AG20443 (cell line): ENCODE measurements at places on chromosomes 3 and 15.

- no peak for DNase-seq
Observed at GRCh38 chr3:124498891-124499290, 231.4 kb upstream of the UMPS start.

- DNase-seq = no peak
Observed at GRCh38 chr3:104032283-104032682, 1334.4 kb upstream of the ALCAM start.

- DNase-seq = no peak
Observed at GRCh38 chr15:41004490-41004889, 51.2 kb downstream of the CHAC1 start.

GRCh38 chr3:129016356-129016719, 15.2 kb downstream of the EFCC1 start:
- no peak for DNase-seq

DNA sequence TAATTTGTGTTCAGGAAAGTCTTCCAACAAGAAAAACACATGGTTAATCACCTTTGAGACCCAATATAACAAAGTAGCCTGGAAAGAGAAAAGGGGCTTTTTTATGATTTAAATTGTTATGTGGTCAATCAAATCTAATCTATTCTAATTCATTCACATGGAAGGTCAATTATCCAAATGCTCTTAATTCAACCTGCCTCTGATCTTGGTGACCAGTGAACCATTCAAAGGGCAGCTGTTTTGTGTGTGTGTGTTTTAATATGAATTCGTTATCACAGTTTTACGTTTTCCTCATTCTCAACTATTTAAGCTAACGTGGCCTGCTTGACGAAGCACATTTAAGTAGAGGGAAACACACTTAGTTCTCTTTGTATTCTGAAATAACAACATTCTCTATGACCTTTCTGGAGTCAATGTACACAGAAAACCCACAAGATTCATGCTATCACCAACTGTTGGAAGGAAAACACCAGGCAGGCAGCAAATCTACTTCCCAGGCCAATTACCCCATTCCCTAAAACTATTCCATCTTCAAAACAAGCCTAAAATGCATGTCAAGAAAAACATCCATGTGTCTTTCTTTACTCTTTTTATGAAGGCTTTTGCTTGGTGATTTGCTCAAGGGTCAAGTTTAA, 195.4 kb downstream of the SUCLG2 start:
- DNase-seq = no peak

DNA sequence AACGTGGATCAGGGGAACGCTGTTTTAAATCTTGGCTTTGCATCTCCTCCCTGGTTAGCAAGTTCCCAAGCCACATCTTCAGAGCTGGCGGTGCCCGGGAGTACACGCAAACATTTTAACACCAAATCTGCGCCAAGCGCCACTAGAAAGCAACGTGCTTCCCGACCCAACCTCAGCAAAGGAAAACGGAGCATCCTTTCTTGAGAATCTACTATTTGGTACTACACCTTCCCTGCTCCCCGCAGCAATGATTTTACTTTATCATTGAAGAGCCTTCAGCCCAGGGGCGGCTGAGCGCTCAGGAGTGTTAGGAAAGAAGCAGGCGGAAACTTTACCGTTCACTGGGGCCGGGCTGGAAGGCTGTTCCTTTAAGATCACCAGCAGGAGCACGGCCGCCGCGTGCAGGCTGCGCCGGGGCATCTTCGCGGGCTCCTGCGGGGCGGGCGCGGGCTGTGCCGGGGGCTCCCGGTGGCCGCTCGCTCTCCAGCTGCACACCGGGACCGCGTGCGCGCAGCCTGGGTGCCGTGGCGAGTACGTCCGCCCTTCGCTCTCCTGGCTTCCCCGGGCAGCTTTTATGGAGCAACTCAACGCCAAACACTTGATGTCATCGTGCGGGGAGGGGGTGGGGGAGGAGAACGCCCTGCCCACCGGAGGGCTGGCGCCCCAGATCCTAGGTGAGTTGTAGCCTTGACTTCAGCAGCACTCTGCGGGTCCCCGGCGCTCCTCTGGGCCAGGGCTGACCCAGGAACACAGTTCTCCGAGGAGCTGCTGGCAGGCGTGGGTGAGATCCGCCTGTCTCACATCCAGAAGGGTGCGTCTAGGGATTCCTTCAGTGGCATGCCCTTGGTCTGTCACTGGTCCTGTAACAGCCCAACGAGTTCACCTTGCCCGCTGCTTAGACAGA, at the start of gene CA12:
CA12 (minus strand) TSS at position 546 of the 904 bp plus-strand sequence; CDS start at position 420, 126 bp downstream.
- peak; percentile 53 for DNase-seq

- DNase-seq = no peak
Observed at GRCh38 chr3:168881804-168882203, 781.7 kb downstream of the MECOM start.

DNA sequence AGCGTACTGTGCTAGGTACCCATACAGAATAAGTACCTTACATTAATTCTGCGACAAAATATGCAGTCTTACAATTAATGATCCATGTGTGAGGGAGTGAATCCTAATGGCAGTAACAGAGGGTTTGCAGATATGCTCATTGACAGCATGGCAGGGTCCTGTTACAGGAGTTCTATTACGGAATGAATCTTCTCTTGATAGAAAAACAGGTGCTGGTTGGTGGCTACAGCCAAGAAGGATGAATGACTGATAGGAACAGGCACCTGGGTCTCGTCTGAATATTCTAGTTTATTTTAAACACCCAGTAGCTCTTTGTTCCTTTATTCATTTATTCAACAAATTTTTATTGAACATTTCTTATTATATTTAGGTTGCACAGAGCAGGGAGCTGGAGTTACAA, 22.8 kb downstream of the PGBD4 start:
- DNase-seq = no peak

DNA sequence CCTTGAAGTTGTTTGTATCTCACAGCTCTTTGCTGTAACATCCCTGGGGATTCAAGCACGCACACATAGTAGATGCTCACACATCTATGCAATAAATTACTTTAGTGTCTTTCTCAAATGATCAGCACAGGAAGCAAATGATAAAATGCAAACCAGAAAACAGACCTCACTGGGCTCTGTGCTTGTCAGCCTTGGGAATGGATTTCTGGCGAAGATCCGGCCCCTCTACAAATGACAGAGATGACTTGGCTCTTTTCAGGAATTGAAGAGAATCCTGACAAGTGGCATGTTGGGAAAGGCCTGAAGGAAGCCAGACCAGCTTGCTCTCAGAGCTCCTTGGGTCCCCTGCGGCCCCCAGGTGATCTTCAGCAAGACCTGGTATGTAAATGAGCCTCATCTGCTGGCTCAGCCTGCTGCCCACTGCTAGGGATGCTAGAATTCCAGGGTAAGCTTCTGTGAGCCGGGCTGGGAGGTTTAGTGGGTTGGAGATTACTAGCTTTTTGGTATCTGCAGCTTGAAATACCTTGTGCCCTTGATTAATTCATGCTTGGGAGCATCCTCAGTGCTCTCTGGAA, 54.1 kb downstream of the LPP start:
- no peak for DNase-seq

GRCh38 chr3:90253131-90253530, 1145.7 kb downstream of the EPHA3 start:
- no peak for DNase-seq

DNA sequence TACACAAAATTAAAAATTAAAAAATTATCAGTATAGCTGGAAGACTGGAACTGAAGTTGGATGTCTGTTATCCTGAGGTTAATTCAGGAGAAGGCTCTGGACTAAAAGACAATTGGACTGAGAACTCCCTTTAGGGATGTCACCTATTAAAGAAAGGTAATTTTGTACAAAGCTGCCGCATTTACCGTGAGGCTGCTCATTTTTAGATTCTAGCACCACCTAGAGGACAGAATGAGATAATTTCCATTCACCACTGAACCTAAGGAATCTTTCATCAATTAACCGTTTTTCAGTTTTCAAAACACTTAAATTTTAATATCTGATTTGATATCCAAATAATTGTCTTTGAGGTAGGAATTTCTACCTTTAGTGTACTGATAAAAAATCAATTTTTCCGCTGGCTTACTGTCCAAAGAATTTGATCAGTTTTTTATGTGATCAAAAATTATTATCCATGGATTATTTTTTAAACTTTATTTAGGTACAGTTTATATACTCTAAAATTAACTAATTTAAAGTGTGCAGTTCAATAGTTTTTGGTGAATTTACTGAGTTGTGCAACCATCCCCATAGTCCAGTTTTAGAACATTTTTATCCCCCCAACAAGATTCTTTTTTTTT, 106.7 kb upstream of the TNIK start:
- DNase-seq = peak; percentile 50

- DNase-seq = peak; percentile 79
Observed at GRCh38 chr3:141796081-141796888, 33.1 kb downstream of the GRK7 start.

- no peak for DNase-seq
Observed at GRCh38 chr3:188211476-188211875, 57.5 kb downstream of the LPP start.

- DNase-seq = no peak
Observed at GRCh38 chr3:144045766-144046165, 74.1 kb downstream of the DIPK2A start.

GRCh38 chr15:81362790-81363189, 11.2 kb downstream of the TMC3 start:
- no peak for DNase-seq

DNA sequence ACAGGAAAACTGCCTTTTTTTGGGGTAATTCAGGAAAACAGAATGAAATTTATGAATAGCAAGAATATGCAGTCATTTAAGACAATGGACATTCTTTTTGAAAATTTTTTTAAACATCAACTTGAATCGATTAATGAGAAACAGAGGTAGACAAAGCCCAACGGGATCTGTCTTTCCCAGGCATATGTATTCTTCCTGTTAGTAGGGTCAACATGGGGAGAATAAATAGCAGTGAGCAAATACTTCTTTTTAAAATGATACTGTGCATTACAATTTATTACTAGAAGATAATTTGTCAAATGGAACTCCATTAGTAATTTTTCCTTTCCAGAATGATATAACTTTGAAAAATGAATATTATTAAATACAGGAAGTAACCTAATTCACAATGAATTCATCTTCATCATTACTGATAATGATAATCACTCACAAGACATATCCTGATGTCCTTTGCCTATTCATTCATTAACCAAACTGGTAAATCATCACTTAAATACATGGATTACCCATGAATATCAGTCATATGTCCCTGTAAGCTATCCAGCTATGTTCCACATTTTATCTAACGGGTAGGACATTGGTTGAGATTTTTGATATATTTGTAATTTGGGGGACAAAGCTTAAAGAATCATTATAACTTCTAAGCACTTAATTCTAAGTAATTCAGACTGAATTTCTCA, 209.2 kb upstream of the CDIN1 start:
- DNase-seq = no peak

DNA sequence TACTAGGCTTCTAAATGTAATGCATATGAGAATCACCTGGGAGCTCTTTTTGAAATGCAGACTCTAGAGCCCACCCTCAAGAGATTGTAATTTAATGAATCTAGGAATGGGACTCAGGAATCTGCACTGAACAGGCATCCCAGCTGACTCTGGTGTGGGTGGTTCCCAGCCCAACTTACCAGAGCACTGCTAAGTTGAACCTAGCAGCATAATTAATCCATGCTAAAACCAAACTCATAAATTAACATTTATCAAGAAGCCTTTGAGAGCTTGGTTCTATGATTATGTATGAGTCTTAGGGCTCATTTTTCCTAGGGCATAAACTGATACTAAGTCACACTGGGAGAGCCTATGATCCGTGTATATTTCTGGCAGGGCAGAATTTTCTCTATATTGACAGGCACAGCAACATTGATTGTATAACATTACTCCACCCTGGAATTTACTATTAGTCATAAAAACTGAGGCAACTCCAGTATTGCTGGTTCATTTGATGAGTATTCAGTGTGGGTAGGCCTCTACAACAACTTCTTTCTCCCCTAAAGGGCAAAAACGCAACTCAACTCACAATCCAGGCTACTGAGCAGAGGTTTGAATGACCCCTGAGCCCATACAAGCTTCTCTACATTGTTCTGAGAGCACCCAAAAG, 10.7 kb upstream of the CSTA start:
- peak; percentile 15 for DNase-seq

GRCh38 chr15:27767918-27768640, 331.0 kb downstream of the OCA2 start:
- DNase-seq = no peak

GRCh38 chr15:47932261-47932660, 188.5 kb upstream of the SLC24A5 start:
- DNase-seq = no peak

- no peak for DNase-seq
Observed at GRCh38 chr3:114542359-114542758, 248.5 kb downstream of the TIGIT start.

DNA sequence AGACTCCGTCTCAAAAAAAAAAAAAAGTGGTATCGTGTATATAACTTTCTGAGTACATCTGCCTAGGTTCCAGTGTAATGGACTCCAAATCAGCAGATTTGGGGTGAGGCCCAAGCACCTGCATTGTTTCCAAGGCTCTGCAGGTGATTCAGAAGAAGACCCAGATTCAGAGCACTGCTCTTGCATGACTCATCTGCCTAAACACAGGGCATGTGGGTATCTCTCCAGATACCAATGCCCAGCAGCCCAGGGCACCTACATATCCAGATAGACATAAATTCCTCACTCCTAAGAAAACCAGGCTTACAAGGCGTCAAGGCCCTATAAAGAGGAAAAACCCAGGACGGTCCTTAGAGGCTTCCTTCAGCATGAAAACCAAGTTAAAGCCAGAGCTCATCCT, 24.3 kb downstream of the NDUFAF1 start:
- peak; percentile 9 for DNase-seq

DNA sequence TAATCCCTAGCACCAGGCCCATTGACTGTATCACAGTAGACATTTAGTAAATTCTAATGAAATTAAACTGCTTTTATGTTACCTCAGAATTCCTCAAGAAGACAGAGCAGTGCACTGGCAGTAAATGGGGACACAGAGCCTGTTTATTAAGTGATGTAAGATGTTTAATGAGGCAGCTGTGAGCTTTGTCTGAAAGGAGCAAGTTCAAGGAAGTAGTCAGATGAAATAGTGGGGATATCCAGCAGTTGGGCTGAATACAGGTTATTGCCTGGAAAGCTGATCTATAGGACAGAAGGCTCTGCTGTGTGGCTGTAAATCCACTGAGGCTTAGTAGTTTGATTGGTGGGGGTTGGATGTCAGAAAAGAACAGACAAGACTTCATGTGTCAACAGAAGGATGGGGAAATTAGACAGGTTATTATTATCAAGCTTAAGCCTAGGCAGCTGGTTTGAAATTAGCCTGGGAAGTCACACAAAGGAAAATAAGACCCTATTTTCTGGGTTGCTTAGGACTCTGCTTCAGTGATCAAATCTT, 62.2 kb downstream of the PFN2 start:
- no peak for DNase-seq

DNA sequence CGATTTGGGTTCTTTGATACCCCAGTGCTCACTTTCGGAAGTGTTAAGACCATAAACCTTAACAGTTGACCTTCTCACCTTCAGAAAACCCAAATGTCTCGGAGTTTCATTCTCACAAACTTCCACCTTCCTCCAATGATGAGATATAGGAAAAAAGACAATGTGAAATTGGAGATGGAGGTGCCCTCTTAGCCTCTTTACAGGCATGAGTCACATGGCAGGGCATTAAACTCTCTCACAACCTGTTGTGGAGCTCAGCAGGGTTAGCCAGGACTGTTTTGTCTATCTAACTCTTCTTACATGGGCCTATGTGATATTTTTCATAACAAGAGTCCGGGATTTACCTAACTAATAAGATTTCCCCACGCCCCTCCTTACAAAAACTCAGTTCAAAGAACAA, 10.7 kb downstream of the AGTR1 start:
- no peak for DNase-seq
